ENCODE measurements at places on chromosomes 7 and 10.

DNA sequence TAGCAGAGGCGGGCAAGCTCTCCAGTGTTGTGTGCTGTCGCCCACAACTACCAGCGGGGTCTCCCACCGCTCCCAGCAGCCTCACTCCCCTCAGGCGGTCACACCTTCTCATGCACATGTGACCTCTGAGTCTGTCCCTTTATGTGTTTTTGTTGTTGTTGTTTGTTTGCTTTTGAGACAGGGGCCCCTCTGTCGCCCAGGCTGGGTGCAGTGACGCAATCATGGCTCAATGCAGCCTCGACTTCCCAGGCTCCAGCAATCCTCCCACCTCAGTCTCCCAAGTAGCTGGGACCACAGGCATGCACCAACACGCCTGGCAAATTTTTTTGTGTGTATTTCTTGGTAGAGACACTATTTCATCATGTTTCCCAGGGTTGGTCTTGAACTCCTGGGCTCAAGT, 1.5 kb downstream of the CPSF4 start:
- no peak for DNase-seq

GRCh38 chr10:126013489-126014281, 117.3 kb downstream of the FANK1 start:
- DNase-seq, result no peak

DNA sequence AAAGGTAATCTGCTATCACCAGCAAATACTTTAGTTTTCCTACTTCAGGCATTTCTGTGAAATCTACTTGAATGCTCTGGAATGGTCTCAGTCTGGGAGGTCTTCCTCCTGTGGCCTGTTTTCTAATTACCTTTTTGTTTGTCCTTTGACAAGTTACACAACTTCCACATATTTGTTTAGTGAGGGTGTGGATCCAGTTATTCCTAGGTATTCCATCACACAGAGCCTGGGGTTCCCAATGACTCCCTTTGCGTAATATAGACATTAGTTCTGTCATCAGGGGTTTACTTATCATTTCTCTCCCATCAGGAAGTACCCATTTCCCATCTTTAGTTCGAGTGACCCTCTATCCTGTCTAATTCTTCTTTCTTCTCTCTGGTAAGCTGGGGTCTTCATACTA, 28.1 kb upstream of the ELOVL3 start:
- DNase-seq, result no peak

DNA sequence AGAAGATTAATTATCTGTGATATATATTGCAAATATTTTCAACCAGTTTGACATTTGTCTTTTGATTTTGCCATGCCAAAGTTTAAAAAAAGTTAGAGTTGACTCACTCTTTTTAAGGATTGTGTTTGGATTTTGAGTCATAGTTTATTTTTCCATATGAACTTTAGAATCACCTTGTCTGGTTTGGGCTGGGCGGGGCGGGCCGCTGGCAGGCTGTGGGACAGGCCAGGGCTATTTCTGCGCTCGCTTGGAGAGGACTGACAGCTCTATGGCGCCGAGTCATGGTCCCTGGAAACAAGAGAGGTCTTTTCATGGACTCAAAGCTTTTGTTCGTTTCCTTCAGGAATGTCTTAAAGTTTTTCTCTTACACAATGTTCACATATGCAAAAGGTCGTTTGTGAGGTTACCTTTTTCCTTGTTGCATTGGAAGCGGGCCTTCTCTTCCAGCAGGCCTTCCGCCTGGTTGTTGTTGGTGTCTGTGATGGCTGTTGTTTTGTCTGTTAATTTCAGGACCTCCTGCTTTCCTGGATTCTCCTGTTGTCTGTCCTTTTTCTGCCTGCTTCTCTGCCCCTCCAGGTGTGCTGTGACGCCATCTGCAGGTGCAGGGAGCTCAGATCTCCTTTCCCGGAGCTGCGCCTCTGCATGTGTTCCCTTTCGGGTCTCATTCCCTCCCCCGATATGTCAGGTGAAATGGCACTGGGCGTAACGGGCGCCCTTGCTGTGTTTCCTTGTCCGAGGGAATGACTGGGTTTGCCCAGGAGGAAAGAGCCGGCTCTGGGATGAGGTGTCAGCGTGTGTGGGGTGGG, 53.8 kb downstream of the INPP5A start:
- no peak for DNase-seq

- no peak for DNase-seq
Measured at GRCh38 chr10:129814681-129815646, 149.1 kb downstream of the EBF3 start.

- no peak for DNase-seq
Measured at GRCh38 chr10:62467527-62467926, 93.4 kb downstream of the ZNF365 start.

GRCh38 chr7:148978091-148978490, 50.2 kb downstream of the PDIA4 start:
- DNase-seq, result no peak

DNA sequence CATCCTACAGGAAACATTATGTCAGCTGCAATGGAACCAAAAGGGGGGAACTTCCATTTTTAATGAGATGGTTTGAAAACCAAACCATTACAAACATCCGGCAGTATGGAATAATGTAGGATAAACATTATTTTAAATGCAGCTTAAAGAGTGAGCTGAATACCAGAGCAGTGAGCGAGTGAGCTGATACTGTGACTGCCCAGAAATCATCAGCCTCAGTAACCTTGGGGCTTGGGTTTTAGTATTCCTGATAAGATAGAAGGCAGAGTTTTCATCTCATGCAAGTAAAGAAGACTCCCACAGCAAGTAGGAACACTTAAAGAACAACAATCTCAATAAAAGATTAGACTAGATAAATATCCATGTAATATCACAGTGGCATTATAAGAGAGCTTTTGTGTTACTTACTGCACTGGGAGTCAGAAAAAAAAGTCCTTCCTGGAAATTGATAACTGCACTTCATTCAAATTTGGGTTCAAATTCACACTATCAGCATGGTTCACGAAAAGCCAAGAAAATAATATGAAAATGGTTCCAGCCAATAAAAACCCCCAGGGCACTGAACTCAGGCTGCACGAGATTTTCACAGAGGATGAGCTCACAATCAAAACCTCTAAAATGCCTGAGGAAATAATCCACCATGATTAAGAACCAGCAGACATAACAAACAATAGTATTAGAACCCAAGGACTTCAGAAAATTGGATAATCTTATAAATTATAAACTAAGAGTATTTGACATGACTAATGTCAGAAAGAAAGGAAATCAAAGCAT, 115.7 kb downstream of the MTPAP start:
- no peak for DNase-seq

GRCh38 chr10:108556186-108556585, 1367.1 kb downstream of the XPNPEP1 start:
- no peak for DNase-seq

DNA sequence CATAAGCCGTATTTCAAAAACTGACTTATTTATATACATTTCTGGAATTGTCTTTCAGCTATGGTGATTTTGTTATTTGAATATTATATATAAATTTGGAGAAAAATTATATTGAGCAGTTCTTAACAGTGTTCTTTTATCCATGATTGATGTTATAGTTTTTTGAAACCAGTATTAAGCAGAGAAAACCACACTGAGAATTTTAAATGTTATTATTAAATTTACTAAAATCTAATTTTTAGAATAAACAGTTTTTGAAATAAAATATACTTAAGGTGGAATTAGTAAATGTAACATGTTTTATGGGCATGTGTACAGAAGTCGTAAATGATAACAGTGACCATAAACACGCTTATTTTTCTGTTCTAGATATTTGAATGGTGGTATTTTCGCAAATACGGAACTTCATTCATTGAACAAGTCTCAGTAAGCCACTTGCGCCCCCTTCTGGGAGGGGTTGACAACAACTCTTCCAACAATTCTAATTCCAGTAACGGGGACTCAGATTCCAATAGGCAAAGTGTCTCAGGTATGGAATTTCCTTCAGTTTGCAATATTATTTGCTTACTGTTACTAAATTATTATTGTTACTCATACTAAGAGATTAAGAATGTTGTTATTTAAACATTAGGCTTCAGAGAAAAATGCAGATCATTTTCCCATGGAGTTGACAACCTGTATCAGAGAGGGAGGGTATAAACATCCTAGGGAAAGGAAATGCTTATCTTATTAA, 166.1 kb downstream of the ST7 start:
- peak; percentile 26 for DNase-seq

DNA sequence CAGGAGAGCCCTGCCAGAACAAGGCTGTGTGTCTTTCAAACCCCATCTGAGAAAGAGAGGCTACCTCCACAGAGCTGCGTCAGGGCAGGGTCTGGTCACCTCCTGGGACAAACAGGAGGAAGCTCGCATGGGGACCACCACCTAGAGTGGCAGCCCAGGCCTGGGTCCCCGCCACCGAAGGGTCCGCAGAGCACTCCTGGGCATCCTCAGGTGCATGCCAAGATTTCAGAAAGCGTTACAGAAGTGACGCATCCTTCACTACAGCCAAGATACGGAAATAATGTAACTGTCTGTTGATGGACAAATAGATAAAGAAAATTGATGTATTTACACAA, 42.6 kb downstream of the GSDME start:
- DNase-seq, result no peak

- no peak for DNase-seq
Measured at GRCh38 chr10:52645187-52645758, 127.3 kb downstream of the MBL2 start.
